ENCODE measurements at places on chromosomes 12 and 14.

DNA sequence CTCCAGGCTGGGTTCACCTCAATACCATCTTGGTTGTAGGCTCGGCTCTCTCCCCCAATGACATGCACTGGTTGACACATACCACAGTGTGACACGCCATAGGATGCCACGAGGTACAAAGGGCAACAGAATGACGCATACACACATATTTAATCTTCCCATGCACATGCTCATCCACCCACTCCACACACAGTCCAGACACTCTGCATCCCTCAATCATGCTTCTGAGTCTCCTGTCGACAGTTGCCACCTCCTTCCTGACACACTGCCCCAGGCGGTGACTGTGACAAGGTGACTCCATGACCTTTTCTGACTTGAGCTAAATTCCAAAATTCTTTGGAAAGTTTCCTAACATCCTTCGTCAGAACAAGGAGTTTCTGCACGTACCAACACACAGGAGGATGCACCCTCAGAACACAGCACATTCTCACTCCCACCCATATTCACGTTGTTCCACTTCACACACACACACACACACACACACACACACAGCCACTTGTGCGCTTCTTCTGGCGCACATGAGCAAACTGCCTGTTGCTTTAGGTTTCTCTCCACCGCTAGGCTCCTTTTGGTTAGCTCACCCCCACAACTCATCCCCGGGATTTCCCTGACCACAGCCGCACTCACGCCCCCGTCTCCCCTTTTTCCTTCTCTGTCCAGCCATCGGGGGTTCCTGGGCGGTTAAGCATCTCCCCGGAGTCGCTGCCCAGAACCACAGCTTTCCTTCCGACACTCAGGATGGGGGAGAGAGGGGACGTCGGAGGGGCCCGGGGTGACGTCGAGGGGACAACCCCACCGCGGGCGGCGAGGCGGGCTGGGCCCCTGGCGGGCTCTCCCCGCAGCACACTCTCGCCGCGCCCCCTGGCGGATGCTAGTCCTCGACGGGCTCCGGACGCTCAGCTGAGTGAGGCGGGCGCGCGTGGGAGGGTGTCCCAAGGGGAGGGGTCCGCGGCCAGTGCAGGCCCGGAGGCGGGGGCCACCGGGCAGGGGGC lies 536 bp upstream of the WNT1 start:
- no peak for DNase-seq

DNA sequence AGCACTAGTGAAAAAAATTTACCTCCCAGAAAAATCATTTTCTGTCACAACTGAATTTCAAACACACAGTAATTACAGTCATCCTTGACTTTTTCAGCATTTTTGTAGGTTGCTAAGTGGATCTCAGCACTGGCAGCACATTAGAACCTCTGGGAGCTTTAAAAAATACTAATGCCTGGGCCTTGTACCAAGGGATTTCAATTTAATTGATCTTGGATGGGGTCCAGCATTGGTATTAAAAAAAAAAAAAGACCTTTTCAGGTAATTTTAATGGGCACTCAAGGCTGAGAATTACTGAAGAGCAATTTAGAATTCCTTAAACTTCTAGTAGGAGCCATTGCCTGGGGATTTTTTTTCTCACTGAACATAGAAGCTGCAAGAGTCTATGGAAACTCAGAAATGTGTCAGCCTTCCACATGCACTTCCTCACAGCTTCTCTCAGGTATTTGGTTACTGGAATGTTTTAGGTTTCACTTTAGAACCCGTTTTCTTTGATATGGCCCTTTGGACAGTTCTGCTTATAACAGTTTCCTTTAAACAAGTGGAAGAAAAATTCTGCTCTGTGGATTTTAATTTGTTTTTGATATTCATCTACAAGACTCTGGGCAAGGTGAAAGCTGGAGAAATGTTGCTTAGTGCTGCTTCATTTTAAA lies 88.5 kb upstream of the DACT1 start:
- peak; percentile 34 for DNase-seq

- no peak for DNase-seq
Observed at GRCh38 chr12:131675126-131676080, 35.5 kb upstream of the SFSWAP start.

DNA sequence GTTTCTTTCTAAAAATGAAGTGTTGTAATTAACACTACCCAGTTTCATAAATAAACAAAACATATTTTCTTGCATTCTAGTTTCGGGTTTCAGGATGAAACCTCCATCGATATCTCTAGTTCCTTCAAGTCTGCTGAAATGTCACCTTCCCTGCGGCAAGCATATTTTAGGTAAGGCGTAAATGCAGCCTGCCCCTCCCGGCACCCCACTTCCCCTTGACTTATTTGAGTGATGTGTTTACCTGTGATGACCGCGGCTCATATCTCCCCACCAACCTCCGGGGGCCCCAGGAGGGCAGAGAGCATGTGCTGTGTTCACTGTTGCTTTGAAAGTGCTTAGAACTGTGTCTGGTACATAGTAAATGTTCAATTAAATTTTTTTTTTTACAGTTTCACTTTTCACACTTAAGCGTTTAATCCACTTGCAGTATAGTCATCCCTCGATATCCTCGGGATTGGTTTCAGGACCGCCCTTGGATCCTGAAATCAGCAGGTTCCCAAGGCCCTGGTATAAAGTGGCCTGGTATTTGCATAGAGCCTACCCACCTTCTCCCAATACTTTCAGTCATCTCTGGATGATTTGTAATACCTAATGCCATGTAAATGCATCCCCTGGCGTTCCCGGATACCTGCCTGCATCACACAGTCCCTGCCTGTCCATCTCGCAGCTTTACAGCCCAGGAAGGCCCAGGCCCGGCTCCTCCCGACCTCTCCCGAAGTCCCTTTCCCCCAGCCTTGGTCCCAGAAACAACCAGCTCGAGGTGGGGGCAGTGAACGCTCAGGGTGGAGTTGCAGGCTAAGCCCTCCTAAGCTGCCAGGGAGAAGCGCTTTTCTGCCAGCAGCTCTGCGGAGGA lies 40.2 kb upstream of the FBRSL1 start:
- no peak for DNase-seq

DNA sequence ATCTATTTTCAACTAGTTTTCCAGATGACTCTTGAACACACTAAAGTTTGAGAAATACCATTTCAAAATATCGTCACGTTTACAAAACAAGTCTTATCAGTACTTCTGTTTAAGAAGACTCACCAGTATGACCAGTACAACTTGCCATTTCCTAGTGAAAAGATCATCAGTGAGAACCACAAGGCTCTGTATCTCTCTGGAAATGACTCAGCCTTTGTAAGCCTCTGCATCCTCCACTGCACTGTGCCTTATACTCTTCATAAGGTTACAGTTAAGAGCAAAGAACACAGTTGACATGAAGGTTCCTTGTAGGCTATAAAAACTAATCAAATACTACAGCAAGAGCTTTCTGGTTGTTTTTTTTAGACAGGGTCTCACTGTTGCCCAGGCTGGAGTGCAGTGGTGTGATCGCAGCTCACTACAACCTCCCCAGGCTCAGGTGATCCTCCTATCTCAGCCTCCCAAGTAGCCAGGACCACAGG lies 5.7 kb upstream of the VTI1B start:
- DNase-seq: peak; percentile 80

DNA sequence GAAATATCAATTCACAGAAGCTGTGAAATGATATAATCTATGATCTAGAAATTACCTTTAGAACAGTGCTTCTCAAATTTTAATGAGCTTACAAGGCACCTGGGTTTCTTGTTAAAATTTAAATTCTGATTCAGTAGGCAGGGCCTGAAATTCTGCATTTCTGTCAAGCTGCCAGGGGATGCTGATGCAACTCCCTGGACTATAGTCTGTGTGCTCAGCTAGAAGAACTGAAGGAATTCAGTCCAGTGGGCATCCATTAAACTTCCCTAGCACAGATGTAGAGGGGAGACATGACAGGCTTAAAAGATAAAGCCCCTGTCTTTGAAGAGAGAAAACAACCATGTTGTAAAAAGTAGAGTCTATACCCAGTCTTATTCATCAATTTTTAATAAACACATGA lies 441.8 kb downstream of the TMTC2 start:
- no peak for DNase-seq

GRCh38 chr12:61757831-61758505 lies 502.2 kb upstream of the USP15 start:
- DNase-seq: peak; percentile 42

GRCh38 chr14:35965400-35965799 lies 139.3 kb downstream of the BRMS1L start:
- DNase-seq: no peak

- peak; percentile 30 for DNase-seq
Observed at GRCh38 chr12:16606201-16606849, 363 bp upstream of the LMO3 start.

DNA sequence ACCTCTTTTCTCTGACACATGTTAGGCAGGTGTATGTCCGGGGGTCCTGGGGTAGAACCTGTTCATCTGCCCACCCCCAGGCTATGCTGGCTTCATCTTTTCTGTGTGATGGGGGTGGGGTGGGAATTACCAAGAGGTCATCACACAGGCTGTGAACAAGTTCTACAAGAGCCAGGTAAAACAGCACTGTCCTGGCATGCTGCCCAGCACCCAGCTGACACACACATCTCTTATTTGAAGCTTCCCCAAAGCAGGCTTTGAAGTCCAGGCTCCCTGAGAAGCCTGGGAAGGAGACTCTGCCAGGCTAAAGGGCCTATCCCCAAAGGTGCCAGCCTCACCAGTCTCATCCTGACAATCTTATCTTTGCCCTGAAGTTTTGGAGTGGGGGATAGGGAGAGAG lies 141.1 kb downstream of the ALG10 start:
- peak; percentile 9 for DNase-seq

DNA sequence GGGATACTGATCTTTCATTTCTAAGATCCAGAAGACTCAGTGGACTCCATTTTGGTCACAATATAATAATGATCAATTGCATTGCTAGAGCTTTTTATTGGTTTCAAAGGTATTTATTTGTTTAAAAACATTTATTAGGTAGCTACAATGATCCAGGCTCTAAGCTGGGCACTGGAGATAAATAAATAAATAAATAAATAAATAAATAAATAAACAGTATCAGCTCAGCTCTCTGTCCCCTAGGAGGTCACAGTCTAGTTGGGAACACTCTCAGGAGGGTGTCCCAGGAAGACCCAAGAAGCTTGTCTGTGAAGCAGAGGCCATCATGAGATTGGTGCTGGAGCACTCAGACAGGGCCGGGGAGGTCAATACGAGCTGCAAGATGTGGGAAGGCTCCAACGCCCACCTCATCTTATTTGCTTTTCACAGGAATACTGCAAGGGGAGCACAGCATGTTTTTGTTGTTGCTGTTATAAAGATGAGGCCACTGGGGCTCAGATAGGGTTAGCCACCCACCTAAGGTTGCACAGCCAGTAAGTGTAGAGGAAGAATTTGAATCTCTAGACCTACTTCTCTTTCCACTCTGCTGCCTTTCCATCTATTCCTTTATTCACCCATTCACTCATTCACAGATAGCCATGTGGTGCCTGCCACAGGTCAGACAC lies 15.5 kb downstream of the ASB2 start:
- no peak for DNase-seq

- no peak for DNase-seq
Observed at GRCh38 chr12:106585105-106585520, 2.3 kb downstream of the RFX4 start.

- DNase-seq: no peak
Observed at GRCh38 chr14:105207460-105207901, 26.4 kb upstream of the NUDT14 start.

- DNase-seq: no peak
Observed at GRCh38 chr12:121983536-121984210, 38.0 kb upstream of the BCL7A start.

DNA sequence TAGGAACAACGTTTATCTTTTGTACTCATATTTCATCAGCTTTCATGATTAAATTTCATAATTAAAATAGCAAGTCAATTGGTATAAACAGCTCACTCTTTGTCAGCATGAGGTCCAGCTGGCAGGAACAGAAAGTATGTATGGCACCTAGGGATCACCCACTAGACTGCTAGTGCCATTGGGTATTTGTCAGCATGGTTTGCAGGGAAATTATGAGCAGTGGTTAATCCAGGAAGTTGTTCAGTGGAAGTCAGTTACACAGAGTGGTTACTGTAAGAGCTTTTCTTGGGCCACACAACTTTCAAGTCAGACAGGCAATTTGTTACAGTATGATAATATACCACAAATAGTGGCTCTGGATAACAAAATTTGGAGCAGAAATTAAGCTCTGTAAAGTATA lies 340.3 kb upstream of the RGS6 start:
- DNase-seq: peak; percentile 79

DNA sequence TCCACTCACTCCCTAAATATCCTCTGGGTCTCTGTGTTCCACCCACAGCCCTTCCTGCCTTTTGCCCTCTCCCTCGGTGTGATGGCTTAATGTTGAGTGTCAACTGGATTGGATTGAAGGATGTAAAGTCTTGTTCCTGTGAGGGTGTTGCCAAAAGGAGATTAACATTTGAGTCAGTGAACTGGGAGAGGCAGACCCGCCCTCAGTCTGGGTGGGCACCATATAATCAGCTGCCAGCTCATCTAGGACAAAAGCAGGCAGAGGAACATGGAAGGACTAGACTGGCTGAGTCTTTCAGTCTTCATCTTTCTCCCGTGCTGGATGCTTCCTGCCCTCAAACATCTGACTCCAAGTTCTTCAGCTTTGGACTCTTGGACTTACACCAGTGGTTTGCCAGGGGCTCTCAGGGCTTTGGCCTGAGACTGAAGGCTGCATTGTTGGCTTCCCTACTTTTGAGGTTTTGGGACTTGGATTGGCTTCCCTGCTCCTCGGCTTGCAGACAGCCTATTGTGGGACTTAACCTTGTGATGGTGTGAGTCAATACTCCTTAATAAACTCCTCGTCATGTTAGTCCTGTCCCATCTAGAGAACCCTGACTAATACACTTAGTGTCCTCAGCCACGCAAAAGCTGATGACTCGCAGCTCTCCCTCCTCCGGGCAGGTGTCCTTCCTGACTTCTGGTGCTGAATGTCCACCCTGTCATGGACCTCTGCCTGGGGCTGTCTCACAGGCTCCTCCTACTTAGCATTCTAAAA lies 5.9 kb downstream of the DGLUCY start:
- DNase-seq: peak; percentile 97

GRCh38 chr14:61388173-61388975 lies 67.0 kb downstream of the PRKCH start:
- peak; percentile 27 for DNase-seq

DNA sequence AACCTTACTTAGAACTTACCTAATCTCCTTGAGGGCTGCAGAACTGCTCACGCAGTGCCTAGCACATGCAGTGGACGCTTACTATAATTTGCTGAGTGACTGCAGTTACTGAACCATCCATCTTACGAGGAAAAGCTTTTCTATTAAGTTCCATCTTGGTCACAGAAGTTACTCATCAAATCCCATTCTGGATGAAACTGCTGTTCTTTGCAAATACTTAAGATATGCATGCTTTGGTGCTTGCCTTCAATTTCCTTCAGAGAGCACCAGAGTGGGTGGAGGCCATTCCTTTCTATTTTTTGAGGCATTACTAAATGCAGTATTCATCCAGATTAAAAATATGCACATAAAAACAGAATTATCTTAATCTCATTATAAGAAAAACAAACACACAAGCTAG lies 17.7 kb upstream of the PELI2 start:
- peak; percentile 86 for DNase-seq

GRCh38 chr12:40632933-40633332 lies 59.3 kb upstream of the CNTN1 start:
- no peak for DNase-seq

GRCh38 chr12:124027753-124028554 lies 54.9 kb downstream of the ZNF664 start:
- no peak for DNase-seq

- DNase-seq: no peak
Observed at GRCh38 chr12:18943200-18943599, 186.3 kb upstream of the PLEKHA5 start.

- DNase-seq: no peak
Observed at GRCh38 chr14:91926131-91926890, 21.2 kb downstream of the FBLN5 start.

Data from kidney tubule cell (primary cell).